ENCODE measurements at places on chromosomes 3 and 15.

DNA sequence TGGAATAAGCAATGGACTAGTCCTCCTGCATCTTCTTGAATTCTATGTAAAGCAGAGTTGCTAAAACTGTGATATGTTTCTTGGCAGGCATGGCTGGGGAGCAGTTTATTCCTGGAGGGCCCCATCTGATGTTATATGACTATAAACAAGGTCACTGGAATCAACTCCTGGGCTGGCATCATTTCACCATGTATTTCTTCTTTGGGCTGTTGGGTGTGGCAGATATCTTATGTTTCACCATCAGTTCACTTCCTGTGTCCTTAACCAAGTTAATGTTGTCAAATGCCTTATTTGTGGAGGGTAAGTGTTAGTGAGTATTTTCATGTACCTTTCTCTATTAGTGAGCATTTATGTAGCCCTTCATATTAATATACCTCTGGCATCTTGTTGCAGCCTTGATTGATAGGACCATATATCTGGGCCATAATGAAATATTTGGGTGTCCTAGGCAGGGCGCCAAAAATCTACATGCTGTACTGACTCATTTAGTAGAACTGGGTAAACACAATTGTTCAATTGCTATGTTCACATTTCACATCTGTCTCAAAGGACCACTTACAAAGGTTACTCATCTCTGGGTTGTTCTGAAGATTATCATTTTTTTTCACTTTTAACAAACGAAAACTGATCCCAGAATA is 52.6 kb upstream of the ADGRG7 start:
- DNase-seq: no peak

DNA sequence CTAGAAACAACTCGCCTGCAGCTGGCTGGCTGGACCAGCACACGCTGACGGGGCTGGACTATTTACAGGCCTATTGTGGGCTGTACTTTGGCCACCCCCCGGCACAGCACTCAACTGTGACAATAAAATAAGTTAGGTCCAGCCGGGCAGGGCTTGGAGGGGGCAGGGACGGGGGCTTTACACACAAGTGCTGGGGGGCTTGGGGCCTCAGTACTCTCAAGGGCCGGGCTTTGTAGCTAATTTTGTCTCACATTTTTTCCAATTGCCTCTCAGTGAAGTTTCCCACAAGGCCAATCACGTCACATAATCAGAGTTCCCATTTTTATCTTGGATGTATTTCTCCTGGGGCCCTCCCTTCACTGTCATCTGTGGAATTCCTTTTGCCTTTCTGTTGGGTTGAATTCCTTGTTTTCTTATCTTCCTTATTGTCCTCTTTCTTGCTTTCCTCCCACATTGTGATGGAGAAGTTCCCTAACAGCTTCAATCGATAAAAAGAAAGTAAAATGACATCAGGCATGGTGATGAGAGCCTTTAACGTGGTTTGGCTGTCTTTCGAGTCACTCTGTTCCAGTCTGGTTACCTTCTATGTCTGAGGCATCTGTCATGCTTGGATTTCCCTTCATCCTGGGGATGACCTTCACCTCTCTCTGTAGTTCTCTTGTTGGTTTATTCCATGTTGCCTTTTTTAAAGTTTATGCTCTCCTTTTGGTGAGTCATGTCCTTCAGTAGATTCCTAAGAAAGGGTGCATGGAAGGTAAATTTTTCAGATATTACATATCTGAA is 44.1 kb upstream of the CMTM7 start:
- DNase-seq: no peak

GRCh38 chr3:107947203-107947602 is 143.6 kb downstream of the CD47 start:
- DNase-seq: no peak

DNA sequence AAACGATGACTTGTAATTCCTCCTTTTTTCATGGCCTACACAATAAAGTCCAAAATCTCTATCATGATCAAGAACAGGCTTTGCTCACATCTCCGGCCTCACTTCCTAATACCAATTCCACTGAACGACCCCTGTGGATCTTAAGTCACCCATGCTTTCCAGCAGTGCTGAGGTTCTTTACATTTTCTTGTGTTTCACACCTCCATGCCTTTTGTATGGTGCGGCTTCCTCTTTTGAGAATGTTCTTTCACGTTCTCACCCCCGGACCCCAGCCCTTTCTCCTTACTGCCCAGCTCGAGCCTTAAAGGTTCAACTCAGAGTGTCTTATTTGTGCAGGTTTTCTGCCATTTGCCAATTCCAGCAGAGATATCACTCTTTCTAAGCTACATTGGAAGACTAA is 70.1 kb downstream of the CSNK1G1 start:
- DNase-seq: no peak

GRCh38 chr3:156349111-156349510 is 205.8 kb downstream of the SSR3 start:
- DNase-seq: no peak

DNA sequence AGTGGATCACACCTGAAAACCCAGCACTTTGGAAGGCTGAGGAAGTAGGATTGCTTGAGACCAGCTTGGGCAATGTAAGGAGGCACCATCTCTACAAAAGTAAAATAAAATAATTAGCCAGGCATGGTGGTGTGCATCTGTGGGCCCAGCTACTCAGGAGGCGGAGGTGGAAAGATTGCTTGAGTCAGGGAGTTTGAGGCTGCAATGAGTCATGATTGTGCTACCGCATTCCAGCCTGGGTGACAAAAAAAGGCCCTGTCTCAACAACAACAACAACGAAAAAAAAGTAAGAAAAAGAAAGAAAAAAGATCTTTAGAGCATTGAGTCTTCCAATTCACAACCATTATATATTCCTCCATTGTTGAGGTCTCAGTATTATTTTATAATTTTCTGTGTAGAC is 192.4 kb upstream of the DPH6 start:
- no peak for DNase-seq

GRCh38 chr3:111152496-111152895 is 80.9 kb downstream of the NECTIN3 start:
- DNase-seq: no peak

DNA sequence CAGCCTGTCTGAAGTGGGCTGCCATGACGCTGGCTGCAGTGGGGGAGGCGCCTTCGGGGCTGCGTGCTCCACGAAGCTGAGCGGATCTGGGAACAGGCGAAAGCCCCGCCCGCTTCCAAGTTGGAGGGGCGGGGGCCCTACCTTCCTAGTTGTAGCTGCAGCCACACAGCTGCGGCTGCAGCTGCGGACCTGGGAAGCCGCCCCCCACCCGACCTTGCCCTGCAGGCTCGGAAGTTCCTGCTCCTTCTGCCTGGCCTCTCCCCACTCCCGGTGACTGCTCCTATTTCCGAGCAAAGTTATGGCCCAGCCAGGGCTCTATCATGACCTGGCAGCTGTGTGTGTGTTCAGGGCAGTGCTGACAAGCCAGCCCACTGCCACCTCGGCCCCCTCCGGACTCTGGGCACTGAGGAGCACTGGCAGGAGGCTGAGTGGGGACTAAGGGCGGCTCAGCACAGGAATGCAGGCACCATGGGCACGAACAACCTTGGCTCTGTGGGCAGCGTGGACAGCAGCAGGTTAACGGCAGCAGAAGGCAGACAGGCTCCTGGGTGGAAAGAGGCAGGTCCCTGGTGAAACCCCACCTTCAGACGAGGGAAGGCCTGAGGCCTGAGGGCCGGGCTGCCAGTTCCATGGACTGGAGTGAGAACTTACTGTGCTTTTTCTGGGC is 352.4 kb upstream of the TMCO5A start:
- DNase-seq: no peak

DNA sequence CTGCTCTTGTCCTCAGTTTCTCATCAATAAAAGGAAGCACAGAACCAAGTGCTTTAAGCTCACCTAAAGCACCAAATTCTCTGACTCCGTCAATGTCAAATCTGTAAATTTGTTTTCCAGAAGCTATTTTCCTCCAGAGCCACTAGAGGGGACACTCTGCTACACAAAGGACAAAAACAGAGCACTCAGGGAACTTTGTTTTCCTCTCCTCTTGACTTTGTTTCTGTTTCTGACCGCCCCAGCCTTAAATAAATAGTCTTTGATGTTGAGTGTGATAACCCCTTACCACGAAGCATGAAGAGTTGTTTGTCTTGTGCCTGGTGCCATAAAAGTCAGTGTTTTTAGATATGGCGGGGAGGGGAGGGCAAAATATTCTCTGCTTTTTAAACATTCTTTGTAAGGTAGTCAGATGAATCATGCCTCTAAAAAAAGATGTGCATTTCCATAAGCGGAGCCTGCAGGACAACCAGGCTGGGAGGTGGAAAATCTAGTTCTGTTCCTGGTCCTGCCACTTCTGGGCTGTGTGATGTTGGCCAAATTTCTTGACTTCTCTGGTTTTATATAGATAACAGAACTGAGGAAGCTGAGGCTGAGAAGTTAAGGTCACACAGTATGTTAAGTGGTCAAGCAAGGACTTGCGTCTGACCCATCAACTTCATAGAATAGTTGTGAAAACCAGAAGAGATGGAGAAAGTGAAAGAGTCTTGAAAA is 7.3 kb upstream of the ZBTB38 start:
- no peak for DNase-seq

- no peak for DNase-seq
Measured at GRCh38 chr3:29079358-29079757, 201.5 kb upstream of the RBMS3 start.

GRCh38 chr3:127475391-127475790 is 115.1 kb downstream of the TPRA1 start:
- DNase-seq: no peak

GRCh38 chr15:60469893-60470641 is 8.9 kb downstream of the ICE2 start:
- no peak for DNase-seq

- no peak for DNase-seq
Measured at GRCh38 chr3:46850468-46850779, 12.8 kb downstream of the MYL3 start.

DNA sequence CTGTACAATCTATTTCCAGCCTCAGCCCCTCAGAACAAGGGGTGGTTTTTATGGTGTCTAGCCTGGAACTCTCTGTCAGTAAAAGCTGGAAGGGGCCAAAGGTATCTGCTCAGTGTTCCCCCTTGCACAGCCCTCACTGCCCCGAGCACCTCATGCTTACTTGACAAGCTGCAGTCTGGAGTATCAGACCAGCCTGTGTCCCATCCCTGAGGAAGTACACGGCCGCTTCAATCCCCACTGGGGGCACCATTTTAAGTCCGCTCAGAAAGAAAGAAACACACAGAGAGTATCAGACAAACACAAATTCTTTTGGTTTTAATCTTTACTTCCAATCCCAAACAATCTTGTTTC is 32.4 kb downstream of the UMPS start:
- no peak for DNase-seq

- no peak for DNase-seq
Measured at GRCh38 chr15:72515591-72516389, 41.7 kb downstream of the ARIH1 start.

DNA sequence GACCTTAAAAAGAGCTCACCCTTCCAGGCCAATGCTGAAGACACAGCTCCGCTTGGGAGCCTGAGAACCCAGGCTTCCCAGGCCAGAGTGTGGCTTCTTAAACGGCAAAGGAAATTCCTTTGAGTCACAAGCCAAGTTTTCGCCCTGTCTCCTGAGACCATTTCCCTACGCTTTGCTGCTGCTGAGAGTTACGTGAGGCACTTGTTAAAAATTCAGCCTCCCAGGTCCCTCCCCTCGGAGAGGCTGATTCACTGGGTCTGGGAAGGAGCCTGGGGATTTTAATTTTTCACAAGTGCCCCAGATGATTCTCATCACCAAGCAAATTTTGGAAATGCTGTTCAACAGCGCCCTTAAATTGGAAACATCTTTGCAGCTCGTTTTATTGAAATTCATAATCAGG is 25.5 kb downstream of the RLBP1 start:
- no peak for DNase-seq

- DNase-seq: no peak
Measured at GRCh38 chr3:9951598-9951961, 628 bp downstream of the PRRT3 start.

- DNase-seq: no peak
Measured at GRCh38 chr3:171815973-171816595, 5.8 kb upstream of the PLD1 start.

GRCh38 chr3:21898316-21898715 is 147.3 kb upstream of the ZNF385D start:
- DNase-seq: no peak

All from stimulated activated CD8-positive, alpha-beta memory T cell treated with anti-CD3 and anti-CD28 coated beads, Interleukin-4, amount 100 ng/mL, for 24 hours (primary cell).